ENCODE measurements at places on chromosomes 16 and 17.

DNA sequence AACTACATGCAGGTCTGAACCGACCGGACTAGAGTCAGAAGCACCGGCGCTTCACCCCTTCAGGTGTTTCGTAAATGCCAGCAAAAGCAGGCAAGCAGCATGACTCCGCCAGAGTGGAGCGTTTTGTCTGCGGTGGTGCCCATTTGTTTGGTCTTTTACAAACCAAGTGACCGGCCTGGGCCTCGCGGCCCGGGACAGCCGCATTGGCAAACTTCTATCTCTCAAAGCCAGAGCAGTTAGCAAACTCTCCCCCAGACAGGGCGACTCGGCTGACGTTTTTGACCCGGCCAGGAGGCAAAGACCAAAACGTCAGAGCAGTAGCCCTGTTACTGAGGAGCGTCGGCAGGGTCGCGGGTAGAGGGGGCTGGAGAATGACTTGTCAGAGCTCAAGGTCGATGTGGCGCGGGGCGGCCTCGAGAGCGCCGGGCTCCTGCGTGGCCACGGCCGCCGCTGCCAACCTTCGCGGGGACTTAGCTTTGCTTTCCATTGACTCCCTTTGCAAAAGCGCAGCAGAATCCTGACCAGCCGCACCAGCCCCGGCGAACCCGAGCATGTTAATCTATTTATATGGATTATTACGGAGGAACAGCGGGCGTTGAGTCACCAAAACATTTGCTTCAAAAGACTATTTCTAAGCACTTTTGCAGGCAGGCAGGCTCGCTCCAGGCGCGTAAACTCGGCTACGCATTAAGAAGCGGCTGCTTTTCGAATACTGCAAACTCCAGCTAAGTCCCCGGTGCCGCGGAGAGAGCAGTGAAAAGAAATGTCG is 763 bp upstream of the SOX9 start:
- no peak for DNase-seq

DNA sequence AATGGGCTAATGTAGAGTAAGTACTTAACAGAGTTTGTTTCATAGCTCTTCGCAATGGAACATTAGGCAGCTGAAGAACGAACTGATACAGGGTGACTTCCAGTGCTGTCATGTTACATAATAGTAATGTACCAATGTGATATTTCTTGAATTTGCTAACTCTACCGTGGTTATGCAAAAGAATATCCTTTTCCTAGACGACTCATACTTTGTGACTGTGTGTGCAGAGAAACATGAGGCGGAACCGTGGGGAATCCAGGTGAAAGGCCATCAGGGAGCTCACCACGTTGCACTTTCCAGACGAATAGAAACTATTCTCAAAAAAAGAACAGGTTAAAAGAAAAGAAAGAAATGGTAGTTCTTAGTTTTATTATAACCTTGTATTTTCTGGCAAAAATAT is 13.2 kb downstream of the NOB1 start:
- DNase-seq, result no peak

- DNase-seq, result no peak
These were observed 30.5 kb downstream of the ADCY7 start for GRCh38 chr16:50296807-50297206.

- no peak for DNase-seq
These were observed 9.3 kb downstream of the FBXO31 start for GRCh38 chr16:87374313-87374712.

DNA sequence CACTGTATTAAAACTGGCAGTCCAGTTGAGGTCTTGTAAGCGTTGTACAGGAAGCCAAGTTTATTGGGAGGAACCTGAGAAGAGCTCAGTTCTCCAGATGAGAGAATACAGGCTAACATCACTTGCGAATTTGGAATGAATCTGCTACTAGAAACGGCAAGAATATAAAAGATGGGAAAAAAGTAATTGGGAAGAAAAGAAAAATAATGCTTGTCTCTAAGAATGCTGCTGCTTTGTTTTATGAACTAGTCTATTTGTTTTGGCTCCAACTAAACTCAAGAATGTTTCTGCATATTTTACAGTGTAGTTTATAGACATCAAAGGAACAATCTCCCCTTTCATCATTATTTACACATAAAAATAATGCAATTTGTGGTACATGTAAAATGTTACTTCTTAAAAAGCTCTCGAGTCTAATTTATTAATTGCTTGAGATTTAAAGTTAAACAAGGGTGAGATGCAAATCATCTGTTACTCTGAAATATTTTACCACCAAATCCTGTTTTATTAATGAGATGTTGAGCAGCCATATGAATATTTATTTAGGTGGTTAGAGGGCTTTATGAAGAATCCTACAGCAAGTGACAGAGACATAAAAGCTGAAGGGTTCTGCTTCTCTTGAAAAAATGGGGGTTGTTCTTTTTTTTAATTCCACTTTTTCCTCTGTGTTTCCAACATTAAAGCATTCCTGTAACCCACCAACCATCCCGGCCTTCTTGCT is 162.1 kb upstream of the AXIN2 start:
- no peak for DNase-seq

- no peak for DNase-seq
These were observed 39.6 kb downstream of the C16orf82 start for GRCh38 chr16:27106305-27106704.

- no peak for DNase-seq
These were observed 2.6 kb downstream of the CD300LB start for GRCh38 chr17:74528491-74529199.
